WERI-Rb-1 (cell line): ENCODE measurements at places on chromosomes 3 and 15.

GRCh38 chr15:37080261-37080921, 20.0 kb downstream of the MEIS2 start:
- DNase-seq = no peak

GRCh38 chr3:149514471-149514870, 40.0 kb downstream of the TM4SF4 start:
- DNase-seq = no peak

- peak; percentile 68 for DNase-seq
Measured at GRCh38 chr3:13125092-13126015, 52.1 kb upstream of the IQSEC1 start.

- no peak for DNase-seq
Measured at GRCh38 chr15:83515164-83515563, 68.0 kb downstream of the SH3GL3 start.

- no peak for DNase-seq
Measured at GRCh38 chr15:42627485-42627884, 52.1 kb downstream of the STARD9 start.

GRCh38 chr15:75961331-75961730, 50.9 kb downstream of the NRG4 start:
- no peak for DNase-seq

DNA sequence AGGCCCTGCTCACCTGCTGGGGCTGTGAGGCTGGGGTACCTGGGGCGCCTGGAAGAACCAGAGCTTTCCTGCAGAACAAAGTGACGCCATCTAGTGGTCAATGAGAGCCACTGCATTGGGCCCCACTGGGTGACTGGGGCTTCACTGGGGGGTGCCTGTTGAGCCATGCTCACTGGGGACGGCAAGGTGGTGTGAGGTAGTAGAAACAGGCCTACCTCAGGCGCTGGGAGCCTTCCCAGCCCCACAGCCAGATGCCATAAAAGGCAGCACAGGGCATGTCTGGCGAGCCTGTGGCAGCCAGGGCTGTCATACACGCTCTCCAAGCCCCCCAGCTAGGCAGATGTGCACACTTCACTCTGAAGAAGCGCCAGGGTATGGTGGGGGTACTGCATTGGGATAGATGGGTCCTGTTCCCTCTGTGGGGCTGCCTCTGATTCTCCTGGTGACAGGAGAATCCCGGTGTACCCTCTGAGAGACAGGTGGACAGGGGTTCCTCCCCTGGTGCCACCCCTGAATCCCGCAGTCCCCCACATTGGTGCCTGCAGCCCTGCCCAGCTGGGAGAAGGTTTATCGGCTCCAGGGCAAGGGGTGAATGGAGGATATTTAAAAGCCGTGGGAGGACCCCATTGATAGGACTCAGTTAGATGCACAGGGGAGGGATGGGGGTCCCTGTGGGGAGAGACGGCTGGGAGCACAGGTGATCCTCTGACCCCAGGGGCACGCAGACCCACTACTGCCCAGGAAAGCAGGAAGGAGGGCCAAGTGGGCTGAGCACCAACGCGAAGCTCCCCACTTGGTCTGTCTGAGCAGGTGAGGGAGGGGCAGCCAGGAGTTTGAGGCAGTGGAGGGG, 178.8 kb downstream of the NSMCE3 start:
- DNase-seq = peak; percentile 55

- DNase-seq = no peak
Measured at GRCh38 chr3:49787536-49787935, 1.2 kb upstream of the IP6K1 start.

- DNase-seq = no peak
Measured at GRCh38 chr3:102400142-102400541, 34.7 kb upstream of the ZPLD1 start.

- peak; percentile 76 for DNase-seq
Measured at GRCh38 chr3:129627350-129628168, 21.1 kb upstream of the PLXND1 start.

GRCh38 chr3:179150610-179151009, 2.5 kb downstream of the PIK3CA start:
- DNase-seq = no peak

DNA sequence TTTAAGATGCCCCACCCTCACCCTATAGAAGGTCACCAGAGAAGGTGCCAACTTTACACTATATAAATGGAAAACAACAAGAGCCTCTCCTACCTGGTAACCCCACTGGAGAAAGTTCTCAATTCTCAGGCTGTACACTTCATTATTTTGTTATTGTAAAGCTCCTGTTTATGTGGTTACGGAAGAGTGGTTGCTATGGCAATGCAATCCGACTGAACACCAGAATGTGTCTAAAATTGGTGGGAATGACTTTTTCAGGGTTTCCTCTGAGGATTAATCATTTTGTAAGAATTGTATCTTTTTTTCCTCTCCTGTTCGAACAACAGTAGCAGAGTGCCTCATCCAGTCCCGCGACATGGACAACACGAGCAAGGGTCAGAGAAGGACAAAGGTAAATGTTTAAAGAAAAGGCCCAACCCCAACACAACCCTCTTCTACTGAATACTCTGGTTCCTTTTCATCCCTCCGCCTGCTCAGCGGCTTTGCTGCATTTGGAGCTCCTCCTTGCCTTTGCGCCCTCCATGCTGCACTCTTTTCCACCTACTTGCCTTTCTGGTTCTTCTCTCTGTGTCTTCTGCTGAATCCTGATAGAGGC, 45.3 kb downstream of the DGKG start:
- DNase-seq = no peak

GRCh38 chr3:193711964-193712598, 119.1 kb downstream of the OPA1 start:
- DNase-seq = no peak

DNA sequence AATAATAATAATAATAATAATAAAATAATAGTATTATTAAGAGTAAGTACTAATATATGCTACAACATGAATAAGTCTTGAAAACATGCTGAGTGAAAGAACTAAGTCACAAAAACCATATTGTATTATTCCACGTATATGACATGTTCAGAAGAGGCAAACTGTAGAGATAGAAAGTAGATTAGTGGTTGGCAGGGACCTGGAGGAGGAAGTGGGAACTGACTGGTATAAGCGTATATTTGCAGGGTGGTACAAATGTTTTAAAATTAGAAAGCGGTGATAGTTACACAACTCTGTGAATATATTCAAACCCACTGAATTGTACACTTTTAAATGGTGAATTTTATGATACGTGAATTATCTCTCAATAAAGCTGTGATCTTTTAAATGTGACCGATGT, 32.8 kb downstream of the LRRK1 start:
- no peak for DNase-seq

DNA sequence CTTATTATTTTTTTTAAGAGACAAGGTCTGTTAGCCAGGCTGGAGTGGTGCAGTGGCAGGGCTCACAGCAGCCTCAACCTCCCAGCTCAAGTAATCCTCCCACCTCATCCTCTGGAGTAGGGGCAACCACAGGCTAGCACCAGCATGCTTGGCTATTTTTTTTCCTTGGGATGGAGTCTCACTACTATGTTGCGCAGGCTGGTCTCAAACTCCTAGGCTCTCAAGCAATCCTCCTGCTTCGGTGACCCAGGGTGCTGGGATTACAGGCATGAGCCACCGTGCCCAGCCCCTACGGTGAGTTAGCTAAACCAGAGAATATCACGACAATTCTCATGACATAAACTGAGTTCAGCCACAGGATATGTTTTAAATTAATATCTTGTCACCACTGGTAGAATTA, 2.0 kb downstream of the DCUN1D1 start:
- DNase-seq = no peak

DNA sequence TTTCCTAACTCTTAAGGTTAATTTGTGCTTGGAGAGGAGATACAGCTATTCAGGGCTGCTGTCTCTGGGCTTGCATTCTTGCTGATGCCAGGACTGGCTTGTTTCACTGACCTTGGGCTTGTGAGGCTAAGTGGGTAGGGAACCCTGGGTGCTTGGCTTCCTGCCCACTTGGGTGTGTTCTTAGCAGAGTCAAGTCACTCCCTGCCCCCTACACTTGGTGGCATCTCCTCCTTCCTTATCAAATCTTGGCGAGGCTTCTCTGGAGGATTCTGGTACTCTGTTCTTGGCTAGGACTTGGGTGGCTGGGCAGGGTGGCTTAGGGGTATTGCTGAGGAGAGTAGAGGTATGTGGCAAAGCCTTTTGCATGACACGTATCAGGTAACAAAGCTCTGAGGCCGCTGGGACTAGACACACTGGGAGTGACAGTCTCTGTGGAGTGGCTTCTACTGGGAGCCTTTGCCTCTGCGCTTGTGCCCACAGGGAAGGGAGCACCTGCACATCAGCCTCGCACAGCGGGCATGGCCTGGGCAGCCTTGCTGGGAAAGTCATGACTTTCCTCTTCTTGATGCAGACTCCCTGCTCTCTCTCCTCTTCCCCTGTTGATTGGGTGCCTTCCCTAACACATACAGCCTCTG, 41.8 kb downstream of the CHCHD6 start:
- no peak for DNase-seq

GRCh38 chr15:71237456-71238188, 122.4 kb downstream of the THSD4 start:
- DNase-seq = no peak

GRCh38 chr3:157465741-157466140, 29.1 kb downstream of the PTX3 start:
- DNase-seq = no peak

DNA sequence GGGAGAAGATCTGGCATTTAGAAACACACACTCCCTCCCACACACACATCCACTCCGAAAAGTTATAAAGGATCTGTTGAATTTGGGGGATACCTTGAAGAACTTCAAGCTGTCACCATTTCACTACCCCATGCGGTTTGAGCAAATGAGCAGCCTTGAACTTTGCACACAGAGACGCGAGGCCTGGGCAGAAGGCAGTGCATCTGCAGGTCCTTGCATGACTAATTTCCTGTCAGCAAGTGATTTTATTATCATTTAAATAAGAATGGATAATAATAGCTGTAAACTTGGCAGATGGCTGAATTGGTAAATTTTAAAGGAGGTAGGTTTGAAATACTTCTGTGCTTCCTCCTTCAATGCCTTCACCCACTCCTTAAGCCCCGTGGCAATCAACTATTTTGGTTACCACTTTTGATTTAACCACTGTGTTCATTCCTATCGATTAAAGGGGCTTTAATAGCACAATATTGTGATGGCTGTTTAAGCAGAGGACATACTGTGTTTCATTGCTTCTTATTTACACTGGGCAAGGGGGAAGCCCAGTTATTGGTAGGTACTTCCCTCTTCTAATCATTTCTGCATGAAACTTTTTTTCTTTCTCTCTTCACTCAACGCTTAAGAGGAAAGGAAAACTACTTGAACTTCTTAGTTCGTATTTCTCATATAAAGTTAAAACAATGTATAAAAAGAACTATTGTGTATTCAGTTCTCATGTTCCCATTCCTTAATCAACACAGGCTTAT, 108.1 kb downstream of the ROBO2 start:
- no peak for DNase-seq

DNA sequence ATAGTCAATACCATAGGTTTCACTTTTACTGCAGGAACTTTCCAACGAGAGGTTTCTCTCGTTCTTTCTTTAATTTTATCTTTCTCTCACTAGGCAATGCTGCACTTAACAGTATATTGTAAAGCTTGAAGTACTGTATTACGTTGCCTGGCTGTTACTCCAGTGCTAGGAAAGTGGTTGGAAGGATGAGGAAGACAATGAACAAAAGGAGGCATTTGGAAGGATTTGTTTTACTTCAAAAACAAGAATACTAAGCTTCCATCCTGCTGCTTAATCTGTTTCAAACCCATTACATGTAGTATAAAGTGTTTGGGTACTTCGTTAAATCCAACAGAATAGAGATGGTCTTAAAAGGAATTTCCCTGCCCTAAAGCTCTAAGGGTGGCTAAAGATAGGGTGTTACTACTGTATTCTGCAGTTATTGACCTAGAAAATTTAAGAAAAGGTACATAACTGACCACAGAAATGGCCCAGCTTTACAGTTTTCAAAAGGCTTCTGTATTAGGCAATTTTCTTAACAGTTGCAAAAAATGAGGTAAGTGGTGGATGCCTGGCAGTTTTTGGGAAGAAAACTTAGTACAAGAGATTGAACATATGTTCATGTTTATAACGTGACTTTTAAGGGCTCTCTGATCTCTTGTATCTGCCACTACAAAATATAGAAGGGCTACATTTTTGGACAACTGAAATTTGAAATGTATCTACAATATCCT, 785 bp upstream of the IFT57 start:
- DNase-seq = no peak

GRCh38 chr3:180320631-180321030, 281.3 kb upstream of the TTC14 start:
- DNase-seq = no peak

DNA sequence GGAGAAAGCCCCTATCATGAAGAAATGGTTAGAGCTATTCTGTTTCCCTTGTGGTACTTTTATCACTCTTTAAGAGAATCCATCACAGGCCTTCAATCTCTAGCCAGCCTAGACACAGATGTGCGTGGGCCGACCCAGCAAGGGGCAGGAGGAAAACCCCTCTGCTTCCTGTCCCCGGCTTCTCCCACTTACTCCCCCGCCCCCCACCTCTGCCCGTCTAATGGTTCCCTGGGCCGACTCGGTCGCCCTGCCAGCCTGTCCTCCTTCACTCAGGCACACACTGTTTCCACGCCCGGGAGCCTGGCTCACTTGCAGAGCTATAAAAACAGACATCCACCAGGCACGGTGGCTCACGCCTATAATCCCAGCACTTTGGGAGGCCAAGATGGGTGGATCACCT, 58.3 kb upstream of the TFRC start:
- DNase-seq = no peak

- no peak for DNase-seq
Measured at GRCh38 chr15:78479650-78480049, 27.7 kb upstream of the HYKK start.

DNA sequence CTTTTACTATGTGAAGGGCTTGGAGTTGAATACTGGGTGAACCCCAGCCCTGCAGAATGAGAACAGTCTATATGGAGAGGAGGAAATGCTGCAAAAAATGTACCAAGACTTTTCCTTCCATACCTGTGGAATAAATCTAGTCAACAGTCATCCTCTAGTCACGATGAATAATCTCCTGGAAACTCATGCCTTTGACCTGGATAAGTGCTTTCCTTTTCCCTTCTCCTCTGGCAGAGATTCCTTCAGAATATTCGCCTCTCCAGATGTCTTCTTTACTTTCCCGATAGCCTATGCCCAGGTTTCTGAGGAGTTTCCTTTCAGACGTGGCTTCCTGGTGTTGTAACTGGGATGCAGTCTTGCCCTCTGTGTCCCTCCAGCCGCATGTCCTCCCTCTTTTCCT, 28.1 kb downstream of the CCNL1 start:
- DNase-seq = no peak
